ENCODE measurements at places on chromosomes 1 and 21.

GRCh38 chr1:2044510-2045319 is 5.5 kb upstream of the PRKCZ start:
- DNase-seq, result peak; percentile 72

DNA sequence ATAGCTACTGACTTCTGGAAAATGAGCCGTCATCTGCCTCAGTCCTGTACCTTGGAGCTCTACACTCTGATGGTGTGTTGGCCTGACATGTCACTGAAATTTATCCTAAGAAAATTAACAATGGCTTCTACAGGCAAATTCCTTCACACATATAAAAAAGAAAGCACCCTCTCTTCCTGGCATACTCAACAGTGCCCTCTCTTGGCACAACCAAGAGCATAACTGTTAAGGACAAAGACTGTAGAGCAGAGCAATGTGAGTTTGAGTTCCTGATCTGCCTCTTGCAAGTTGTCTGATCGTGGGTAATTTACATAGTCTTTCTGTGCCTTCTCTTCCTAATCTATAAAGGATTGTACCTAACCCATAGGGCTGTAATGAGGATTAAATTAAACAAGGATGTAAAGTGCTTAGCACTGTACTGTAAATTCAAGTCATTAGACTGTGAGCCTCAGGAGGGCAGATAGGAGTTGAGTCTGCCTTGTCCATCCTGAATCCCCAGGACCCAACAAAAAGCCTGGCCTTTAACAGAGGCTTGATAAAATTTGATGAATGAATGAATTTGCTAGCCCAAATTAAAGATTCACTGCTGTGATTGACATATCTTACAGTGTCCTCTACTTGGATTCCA is 83.5 kb downstream of the SYF2 start:
- peak; percentile 19 for DNase-seq

- DNase-seq, result no peak
Observed at GRCh38 chr1:52385376-52385775, 18.8 kb downstream of the ORC1 start.

DNA sequence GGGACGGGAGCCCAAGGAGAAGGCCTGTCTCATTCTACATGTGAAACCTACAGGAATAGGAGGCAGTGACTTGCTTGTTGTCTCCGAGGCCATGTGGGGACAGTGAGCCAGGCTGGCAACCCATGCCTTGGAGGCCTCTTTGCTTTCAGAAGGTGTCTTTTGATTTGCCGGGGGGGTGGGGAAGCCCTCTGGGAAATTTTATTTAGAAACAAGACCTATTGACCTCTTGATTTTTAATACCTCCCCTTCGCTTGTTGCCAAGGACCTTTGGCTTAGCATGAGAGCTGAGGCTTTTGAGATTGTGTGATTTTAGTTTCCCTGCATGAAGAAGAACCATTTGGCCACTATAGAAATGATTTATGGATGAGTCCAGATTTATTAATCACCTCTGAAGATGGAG is 4.1 kb downstream of the ARMH1 start:
- DNase-seq, result no peak

DNA sequence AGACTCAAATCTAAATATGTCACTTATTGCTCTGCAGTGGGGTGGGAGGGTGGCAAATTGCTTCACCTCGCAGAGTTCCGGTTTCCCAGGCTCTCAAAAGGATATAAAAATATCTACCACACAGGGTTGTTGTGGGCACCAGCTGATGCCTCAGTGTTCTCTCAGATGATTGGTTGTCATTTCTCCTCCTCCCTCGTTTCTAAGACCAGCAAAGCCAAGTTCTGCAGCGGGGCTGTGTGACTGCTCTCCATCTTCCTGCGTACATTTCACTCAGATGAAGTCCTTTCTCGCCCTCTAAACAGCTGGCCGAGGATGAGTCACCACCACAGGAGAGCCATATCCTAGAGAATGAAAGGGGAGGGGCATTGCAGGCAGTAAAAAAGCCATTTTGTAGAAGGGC is 35.0 kb upstream of the VWA5B1 start:
- DNase-seq, result no peak

GRCh38 chr1:160129558-160129957 is 14.0 kb downstream of the ATP1A2 start:
- DNase-seq, result no peak

DNA sequence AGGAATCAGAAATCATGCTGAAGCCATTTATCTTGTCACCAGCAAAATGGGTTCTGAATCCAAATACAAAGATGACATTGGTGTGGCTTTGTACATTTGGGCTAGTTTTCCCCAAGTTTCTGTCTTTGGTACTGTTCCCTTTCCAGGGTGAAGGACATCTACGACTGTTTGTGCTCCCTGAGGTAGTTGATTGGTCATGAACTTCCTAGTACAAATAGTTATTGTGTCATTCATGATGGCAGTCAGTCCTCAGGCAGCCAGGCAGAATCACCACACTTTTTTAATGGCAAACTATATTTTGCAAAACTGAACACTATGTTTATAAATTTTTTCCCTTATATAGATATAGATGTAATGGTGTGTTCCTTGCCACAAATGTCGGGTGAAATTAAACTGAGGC is 46.0 kb downstream of the CEP350 start:
- DNase-seq, result no peak

DNA sequence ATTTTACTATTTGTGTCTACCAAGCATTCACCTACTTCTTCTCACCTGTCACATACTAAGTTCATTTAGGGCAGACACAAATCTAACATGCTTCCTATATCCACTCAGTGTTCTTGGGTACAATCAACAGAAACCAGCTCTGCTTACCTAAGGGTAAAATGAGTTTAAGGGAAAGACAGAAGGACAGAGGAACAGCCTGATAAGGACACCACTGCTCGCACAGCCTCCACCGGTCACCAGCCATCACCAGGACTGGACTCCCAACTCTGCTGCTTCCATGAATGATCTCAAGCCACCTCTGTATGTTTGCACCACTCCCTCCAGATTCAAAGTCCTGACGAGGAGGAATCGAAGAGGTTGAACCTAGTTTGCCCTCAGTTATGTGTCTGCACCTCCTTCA is 72.4 kb downstream of the JAK1 start:
- DNase-seq, result no peak

DNA sequence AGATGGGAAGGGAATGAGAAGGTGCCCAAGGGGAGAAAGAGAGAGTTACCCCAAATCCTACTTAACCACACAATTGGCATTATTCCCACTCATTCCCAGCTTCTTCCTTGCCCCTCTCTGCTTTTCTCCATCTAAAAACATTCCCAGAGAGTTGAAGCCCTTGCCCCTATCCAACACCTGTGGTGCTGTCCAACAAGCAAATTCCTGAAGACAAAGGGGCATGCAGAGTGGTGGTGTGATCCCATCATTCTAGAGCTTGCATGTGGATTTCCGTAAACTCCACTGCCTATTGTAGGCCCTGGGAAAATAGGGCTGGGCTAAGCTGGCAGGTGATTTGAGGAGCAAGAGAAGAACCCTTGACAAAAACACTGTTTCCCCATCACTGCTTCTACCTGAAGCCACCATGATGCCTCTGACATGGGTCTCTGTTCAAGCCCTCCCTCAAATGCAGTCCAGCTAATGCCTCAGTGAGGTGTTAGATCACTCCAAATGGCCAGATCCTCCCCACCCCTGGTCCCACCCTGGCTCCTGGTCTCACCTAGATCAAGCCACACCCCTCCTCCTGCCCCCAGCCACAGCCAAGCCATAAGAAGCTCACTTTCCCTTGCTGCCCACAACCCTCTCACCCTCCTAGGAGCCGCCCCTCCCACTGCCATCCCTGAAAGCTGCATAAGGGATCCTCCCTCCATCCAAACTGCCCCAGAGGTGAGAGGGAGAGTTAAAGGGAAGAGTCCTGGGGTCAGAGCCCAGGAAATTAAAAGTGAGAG is 29.5 kb downstream of the SYT2 start:
- no peak for DNase-seq

- DNase-seq, result no peak
Observed at GRCh38 chr1:50492142-50492541, 68.9 kb upstream of the DMRTA2 start.

- DNase-seq, result no peak
Observed at GRCh38 chr1:187504779-187505178, 676.0 kb downstream of the PLA2G4A start.

- DNase-seq, result no peak
Observed at GRCh38 chr1:55483523-55483922, 268.4 kb upstream of the USP24 start.

- DNase-seq, result no peak
Observed at GRCh38 chr1:79369091-79369490, 362.6 kb upstream of the ADGRL4 start.

- DNase-seq, result no peak
Observed at GRCh38 chr1:185426848-185427247, 109.8 kb upstream of the IVNS1ABP start.

- DNase-seq, result no peak
Observed at GRCh38 chr1:59128784-59129227, 168.1 kb upstream of the FGGY start.

DNA sequence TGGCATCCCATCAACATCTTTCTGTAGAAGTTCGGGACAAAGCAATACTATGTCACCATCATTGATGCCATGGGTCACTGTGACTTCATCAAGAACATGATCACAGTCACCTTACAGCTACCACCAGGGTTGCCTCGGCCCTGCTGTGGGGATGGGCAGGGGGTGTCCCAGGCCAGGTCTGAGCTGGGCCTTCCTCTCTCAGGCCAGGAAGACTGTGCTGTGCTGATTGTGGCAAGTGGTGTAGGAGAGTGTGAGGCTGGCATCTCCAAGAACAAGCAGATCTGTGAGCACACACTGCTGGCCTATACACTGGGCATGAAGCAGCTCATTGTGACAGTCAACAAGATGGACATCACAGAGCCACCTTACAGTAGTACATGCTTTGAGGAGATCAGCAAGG is 20.9 kb upstream of the RPL11 start:
- no peak for DNase-seq

Measured in activated gamma-delta T cell treated with anti-CD3 and anti-CD28 coated beads, Interleukin-2, amount 50 U/mL, for 16 hours (primary cell).